ENCODE measurements at places on chromosomes 4 and X. TPM values are rescaled to one million over a fixed set of nuclear protein-coding genes. Genes with fewer than 3 reads are reported as not detected.

PABPC1L2A gene
- not detected for total RNA-seq

IGSF1 gene
- 3.5 TPM for total RNA-seq

MGAT4D gene
- total RNA-seq: not detected

SYN1 gene
- total RNA-seq: 3.7 TPM

NHS gene
- 11.5 TPM for total RNA-seq

KLB gene
- total RNA-seq: not detected

NXF2B gene
- total RNA-seq: not detected

CDKL2 gene
- 4.2 TPM for total RNA-seq

ADAMTS3 gene
- total RNA-seq: 3.0 TPM

UGT2B10 gene
- total RNA-seq: not detected

FOXR2 gene
- total RNA-seq: not detected

SLC9A7 gene
- 5.4 TPM for total RNA-seq

CTAG2 gene
- total RNA-seq: not detected

IL2RG gene
- not detected for total RNA-seq

PRAF2 gene
- 58.3 TPM for total RNA-seq

ITM2A gene
- not detected for total RNA-seq

NSUN7 gene
- 2.4 TPM for total RNA-seq

NMU gene
- total RNA-seq: 0.80 TPM

ZCCHC18 gene
- 6.8 TPM for total RNA-seq

All from chondrocyte (in vitro differentiated cells).